ENCODE measurements at places on chromosomes 16 and 17.

GRCh38 chr16:66137853-66138252, 228.6 kb upstream of the CDH5 start:
- DNase-seq: no peak

- no peak for DNase-seq
Observed at GRCh38 chr17:61122326-61122913, 277.2 kb upstream of the TBX2 start.

DNA sequence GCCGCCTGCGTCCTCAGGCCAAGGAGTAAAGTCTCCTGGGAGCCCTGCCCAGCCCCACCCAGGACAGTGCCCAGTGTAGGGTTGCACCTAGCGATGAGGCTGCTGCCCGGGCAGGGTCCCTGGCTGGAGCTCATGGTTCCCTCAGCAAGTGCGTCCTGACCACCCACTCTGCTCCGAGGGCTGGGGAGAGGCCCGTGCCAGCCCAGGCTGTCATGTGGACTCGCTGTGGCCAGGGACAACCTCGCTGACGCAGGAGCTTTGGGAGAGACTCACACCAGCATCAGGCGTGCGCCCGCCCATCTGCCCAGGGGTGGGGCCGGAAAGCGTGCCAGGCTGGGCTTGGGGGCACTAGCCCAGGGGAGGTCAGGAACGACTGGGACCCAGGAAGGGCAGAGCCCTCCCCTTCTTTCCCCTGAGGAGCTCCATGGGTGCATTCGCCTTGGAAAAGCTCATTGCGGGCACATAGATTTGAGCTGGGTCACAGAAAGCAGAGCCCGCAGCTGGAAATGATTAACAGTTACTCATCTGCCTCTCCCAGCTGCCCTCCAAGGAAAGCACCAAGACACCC, 19.7 kb downstream of the DPEP1 start:
- no peak for DNase-seq

DNA sequence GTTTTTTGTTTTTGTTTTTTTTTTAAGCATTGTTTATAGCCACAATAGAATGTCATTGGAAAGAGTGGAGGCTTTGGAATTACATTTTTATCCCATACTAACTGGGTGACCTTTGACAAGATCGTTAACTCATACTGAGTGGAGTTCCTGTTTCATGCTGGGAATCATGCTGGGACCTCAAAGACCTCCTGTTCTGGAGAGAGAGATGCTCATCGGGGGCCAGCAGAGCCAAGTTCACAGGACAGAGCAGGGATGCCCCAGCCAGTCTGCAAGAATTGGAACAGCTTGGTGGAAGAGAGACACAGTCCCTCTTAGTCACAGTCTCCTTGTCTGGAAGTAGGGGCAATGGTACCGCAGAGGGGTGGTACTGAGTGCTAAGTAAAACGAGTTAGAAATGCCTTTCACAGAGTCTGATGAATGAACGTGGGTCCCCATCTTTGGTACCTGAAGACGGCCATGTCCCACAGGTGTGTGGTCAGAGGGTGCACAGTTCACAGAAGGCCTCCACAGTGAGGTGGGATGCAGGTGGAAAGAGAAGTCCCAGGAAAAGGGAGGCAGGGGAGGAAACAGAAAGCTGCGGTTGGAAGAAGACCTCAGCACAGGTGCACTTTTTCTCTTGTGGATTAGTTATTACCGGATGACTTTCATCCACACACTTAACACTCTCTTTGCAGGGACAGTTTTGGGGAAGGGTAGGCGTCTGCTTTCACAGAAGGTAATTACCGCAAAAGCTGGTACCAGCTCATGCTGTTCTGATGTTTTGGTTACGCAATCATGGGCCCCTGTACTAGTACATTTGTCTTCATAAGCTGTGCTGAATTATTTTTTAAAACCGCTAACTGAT, 147.8 kb downstream of the PRKCA start:
- no peak for DNase-seq

DNA sequence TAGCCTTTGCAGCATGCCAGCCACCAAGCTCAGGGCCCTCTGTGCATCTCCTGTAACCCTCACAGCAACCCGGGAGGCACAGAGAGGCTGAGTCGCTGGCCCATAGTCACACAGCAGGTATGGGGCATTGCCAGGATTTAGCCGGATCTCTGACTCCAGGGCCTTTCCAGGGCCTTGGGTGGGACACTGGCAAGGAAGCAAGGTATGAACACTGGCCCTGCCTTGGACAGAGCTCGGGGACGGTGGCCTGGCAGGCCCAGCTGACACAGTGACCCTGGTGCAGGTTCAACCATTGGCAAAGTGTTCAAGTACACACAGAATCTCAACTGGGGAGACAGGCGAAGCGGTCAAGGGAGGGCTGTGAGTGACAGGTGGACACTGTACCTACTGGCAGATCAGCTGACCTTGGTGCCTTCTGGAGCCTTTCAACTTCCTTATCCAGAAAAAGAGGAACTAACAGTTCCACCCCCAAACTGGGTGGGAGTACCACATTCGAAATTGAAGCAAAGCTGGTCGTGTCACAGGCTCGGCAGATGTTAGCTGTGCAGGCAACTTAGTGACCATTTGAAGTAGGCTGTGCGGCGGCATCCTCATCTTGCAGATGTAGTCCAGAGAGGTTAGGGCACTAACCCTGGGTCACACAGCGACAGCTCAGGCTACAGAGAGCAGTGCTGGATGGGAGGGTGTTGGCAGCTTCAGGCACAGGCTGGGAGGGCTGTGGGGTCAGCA, 287.4 kb downstream of the SEC14L1 start:
- no peak for DNase-seq

DNA sequence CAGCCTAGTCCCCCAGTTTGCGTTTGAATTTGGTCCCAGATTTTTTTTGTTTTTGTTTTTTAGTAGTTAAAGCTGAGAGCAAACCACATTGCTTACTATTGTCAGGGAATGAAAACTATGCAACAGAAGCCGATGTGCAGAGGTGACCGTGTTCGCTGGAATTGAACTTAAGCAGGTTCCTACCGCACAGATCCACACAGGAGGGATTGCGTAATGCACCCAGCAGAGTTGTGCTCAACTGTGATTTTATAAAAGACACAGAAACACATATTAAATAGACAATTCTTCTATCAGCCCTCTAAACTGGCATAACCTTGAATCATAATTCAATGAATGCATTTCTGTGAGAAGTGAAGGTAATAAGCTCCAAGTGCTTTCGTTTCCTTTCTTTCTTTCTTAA, 443.0 kb downstream of the WWOX start:
- no peak for DNase-seq

DNA sequence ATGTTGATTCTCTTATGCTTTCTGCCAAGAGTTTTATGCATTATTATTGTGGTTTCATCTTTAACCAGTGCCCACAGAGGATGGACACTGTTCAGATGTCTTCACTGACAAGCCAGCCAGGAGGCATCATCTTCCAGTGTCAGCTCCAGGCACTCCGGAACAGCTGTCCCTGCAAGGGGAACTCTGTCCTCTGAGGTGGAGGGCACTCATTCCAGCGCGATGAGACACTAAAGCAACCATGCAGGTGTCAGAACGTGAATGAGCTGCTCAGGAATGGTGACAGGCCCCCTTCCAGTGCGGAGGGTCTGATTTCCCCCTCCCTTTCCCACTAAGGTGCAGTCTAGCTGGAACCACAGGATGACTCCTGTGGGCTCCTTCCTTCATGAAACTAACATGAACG, 117.5 kb downstream of the NOG start:
- no peak for DNase-seq

- no peak for DNase-seq
Observed at GRCh38 chr16:11632455-11632939, 35.8 kb upstream of the SNN start.

DNA sequence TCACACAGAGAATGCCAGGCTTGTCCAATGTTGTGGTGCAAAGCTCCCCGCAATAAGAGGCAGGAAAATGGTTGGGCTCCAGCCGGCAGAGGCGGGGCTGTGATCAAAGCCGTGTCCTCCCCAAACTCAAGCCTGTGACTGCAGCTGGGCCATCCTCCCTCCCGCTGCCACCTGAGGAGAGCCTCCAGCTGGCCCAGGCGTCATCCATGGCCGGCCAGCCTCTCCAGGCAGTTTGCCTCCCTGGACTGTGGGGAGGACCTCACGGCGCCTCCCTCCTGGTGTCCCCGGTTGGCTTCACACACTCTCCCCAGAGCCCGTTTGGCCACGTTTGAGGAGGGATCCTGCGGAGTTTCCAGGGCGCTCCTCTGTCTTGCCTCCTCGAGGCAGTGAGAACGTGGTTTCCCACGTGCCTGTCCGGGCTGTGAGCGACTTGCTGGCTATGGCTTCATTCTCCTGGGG, 134.1 kb downstream of the IRF8 start:
- no peak for DNase-seq

DNA sequence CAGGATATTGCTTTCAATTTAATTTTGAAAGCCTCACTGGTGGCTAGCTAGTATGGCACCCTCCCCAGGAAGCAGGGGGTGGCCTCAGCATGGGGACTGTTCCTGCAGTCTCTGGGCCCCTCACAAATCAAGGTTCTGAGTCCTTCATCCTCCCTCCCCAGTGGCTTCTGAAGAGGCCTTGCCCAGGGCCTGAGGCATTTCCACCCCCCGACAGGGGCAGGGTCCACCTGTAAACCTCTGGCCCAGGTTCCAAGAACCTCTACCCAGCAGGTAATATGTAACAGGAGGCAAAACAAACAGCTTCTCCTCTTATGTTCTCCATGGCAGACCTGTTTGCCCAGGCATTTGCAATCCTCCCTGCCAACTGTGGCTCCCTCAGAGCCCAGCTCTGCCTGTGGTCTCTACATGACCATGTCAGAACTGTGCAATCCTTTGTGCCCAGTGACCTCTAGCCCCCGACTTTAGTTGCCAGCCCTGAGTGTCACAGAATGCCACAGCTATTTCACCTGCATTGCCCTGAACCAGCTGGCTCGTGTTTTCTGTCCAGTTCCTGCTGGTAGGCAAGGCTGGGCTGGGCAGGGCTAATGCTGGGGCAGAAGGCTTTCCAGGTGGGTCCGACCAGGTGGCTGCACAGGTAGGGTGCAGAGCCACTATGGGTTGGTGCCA, 14.3 kb downstream of the ACSF2 start:
- DNase-seq: no peak

DNA sequence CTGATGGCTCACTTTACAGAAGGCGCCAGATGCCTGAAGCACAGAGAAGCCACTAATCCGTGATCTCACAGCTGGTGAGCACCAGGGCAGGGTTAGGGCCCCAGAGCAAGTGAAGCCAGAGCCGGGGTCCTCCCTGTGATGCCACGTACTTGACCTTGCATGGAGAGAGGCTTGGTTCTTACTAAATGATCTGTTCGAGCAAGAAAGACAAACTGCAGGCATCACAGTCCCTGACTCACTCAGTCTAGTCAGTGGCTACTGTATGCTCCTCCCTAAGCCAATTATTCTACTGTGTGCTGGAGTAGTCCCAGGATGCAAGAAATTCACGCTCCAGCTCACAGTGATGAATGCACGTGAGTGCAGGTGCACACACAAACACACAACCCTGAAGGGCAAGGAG, 55.4 kb downstream of the SDK2 start:
- DNase-seq: no peak

- DNase-seq: no peak
Observed at GRCh38 chr16:27795992-27796614, 246.2 kb downstream of the KATNIP start.

DNA sequence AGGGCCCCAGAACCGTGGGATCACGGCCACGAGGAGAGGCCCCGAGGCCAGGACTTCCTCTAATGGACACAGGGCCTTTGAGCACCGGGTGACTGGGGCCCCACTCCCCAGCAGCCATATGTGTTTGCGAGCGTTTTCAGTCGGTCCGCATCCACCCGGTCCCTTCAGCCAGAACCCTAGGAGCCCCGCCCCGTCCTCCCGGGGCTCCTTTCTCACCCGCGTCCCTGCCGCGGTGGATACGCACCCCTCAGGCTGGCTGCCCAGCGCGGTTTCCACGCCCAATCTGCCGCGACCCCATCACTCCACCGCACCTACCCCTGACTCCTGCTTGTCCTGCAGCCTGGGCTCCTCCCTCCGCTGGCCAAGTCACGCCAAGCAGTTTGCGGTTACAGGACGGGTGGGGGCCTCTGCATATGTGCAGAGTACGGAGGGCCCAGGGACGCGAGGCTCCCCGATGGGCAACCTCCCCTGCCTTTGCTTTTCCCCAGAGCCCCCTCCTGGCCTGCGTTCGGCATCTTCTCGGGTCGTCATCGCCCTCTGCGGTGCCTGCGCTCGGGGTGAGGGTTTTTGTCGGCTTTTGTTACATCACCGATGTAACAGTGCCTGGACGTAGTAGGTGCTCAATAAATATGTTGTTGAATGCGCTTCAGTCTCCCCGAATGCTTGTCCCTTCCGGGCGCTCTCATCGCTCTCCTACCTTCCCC, 1.0 kb upstream of the TTYH2 start:
- peak; percentile 7 for DNase-seq

GRCh38 chr16:3824121-3824795, 56.3 kb downstream of the CREBBP start:
- no peak for DNase-seq

DNA sequence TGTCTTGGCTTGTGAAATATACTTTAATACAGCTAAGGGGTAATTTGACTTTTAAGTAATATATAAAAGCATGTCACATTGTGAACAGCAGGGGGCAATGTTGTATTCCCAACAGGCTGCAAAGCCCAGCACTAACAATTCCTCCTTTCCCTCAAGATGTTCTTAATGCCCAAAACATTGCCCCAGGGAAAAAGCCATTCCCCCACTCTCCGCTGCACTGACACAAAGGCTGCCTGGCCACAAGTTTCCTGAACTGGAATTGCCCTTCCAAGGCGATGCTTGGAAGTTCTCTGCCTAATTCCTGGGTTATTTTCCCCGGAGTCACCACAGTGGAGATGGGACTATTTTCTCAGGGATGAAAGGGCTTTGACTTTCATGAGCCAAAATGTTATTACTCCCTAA, 27.2 kb downstream of the CLEC16A start:
- peak; percentile 16 for DNase-seq

GRCh38 chr17:78864117-78864516, 23.5 kb upstream of the USP36 start:
- DNase-seq: no peak

GRCh38 chr16:86231996-86232350, 278.4 kb upstream of the FOXF1 start:
- DNase-seq: no peak

DNA sequence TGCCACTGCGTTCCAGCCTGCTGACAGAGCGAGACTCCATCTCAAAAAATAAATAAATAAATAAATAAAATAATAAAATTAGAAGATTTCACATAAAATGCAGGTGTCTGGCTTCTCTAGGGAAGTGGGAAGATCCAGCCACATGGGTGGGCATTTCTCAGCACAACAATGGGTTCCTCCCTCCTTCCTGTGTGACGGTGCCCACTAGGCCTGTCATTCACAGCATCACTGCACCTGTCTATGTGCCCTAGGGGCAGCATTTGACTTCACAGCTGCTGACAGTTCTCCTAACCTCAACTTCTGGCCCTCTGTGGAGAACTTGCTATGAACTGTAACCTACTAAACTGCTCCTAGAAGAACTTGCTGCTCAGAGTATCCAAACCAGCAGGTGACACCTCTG, 3.0 kb downstream of the ABHD15 start:
- no peak for DNase-seq

GRCh38 chr17:63476854-63477479, at the start of gene ACE:
TSS of gene ACE (plus strand) at chr17:63477061. CDS start at chr17:63477095, 34 bp downstream.
- DNase-seq: peak; percentile 27

Measured in activated CD4-positive, alpha-beta T cell treated with anti-CD3 and anti-CD28 coated beads, Interleukin-2, amount 50 U/mL, for 4 hours (primary cell).